GM04503 (cell line): ENCODE measurements at places on chromosomes 1 and 21.

GRCh38 chr1:107378866-107379265 is 238.0 kb downstream of the NTNG1 start:
- DNase-seq, result no peak

GRCh38 chr1:167617153-167618147 is 12.6 kb upstream of the RCSD1 start:
- DNase-seq, result no peak

DNA sequence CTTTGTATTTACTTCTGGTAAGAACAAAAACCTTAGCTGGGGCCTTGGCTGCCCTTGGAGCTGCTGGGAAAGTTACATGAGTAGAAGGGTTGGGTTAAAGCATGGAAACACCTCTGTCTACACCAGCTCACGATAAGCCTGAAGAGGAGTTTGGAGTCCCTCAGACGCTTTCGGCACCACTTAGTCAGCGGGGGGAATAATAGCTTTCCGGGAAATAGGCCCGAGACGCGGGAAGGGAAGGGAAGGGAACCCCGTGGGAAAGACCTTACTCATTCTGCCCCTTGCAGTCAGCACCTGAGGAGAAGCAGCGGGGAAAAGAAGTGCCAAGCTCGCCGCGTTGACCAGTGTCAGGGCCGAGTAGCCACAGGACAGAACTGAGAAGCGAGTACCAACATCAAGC is 66.4 kb upstream of the PDE9A start:
- DNase-seq, result no peak

DNA sequence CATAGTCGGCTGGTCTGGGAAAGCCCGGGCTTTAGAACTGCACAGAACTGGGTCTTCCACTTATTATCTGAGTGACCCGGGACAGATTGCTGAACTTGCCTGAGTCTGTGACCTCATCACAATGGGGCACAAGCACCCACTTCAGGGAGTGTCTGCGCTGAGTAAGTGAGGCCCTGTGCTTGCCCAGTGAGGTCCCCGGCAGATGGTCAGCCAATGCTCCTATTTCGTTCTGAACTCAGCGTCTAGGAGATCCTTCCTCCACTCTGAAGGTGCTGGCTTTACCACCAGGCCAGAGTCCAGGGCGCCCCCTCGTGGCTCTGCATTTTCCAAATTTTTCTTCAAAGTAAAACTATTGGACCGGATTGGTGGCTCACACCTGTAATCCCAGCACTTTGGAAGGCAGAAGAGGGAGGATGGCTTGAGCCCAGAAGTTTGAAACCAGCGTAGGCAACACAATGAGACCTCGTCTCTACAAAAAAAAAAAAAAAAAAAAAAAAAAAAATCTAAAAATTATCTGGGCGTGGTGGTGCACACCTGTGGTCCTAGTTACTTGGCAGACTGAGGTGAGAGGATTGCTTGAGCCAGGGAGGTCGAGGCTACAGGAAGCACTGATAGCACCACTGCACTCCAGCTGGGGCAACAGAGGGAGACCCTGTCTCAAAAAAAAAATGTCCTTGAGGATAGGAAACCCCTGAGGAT is 61.7 kb downstream of the FCRL5 start:
- DNase-seq, result no peak

- no peak for DNase-seq
Observed at GRCh38 chr1:13725714-13726175, 25.8 kb downstream of the PRDM2 start.

DNA sequence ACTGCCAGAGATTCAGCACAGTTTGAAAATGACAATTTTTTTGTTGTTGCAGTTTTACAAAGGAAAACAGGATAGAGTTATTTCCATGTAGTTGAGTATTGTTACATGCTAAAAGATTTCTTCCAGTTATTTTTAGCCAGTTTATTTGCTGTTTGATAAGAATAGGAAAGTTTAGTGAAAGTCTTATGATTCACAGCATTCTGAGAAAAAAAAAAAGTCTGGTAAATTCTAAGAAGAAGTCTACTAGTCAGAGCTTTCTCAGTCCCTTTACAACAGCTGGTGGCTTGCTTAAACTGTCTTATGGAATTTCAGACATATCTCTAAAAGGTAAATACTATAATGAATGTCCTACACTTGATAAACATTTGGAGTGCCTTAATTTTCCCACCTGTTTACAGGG is 341.7 kb downstream of the DSCAM start:
- no peak for DNase-seq
